Right lobe of liver (tissue), 6 donors: ENCODE measurements at places on chromosomes 13 and 19. TPM values are rescaled to one million over a fixed set of nuclear protein-coding genes. Genes with fewer than 3 reads are reported as not detected.

The SYNE4 gene
- total RNA-seq: 6.7 TPM

GRCh38 chr13:30313311-30313710, 6.0 kb upstream of the KATNAL1 start:
- H3K4me1 ChIP-seq: no peaks in the 10 kb centered on the region
- H3K27me3 ChIP-seq: no peaks in the 10 kb centered on the region
- no peaks in the 10 kb centered on the region for H3K36me3 ChIP-seq
- H3K4me3 ChIP-seq: no peak overlapping the region

DNA sequence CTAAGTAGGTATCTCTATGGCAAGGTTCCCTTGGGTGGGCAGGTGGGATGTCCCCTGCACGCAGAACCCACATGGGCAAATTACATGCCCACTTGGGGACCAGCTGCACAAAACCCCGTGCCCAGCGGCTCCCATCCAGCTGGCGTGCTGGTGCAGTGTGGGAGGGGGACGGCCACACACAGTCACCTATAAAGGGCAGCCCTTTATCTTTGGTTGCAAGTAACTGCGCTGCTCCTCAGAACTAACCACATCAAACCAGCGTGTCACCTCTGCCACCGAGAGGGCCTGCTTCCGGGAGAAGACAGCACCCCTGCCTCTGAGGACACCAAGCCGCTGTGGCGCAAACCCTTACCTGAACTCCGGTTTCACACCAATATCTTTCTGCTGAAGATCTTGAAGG, 32.2 kb downstream of the ANKRD27 start:
- no peaks in the 10 kb centered on the region for H3K4me1 ChIP-seq
- H3K36me3 ChIP-seq: peaks cover 21% of the 10 kb centered on the region
- no peaks in the 10 kb centered on the region for H3K27me3 ChIP-seq
- DNase-seq: no peak
- no peak overlapping the region for H3K4me3 ChIP-seq

DNA sequence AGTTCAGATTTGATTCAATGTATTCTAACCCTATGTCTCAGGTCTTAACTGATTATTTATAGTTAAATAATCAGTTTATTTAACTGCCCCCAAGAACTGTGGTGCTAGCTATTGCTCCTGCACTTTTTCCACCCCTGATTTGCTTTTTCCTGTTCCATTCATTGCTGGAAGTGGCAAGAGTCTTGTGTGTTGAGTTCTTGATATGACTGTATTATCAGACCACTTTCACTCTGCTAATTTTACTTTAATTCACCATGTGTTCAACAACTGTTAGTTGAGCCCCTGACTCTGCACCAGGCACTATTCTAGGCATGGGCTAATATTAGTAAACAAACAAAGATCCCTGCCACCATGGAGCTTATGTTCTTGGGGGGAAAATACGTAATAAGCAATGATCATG, 39.9 kb downstream of the WDFY2 start:
- no peaks in the 10 kb centered on the region for H3K36me3 ChIP-seq
- H3K27me3 ChIP-seq: no peaks in the 10 kb centered on the region
- no peak overlapping the region for H3K4me3 ChIP-seq
- no peak for DNase-seq
- H3K4me1 ChIP-seq: no peaks in the 10 kb centered on the region

The AMER2 gene
- total RNA-seq: not detected

- no peak overlapping the region for H3K4me3 ChIP-seq
- no peaks in the 10 kb centered on the region for H3K27me3 ChIP-seq
- peaks cover 39% of the 10 kb centered on the region for H3K36me3 ChIP-seq
- H3K27ac ChIP-seq: no peak overlapping the region
- no peak for DNase-seq
Observed at GRCh38 chr19:56372281-56372680, 21.1 kb downstream of the ZNF582 start.

The SEMA6B gene
- 1.0 TPM for total RNA-seq

DNA sequence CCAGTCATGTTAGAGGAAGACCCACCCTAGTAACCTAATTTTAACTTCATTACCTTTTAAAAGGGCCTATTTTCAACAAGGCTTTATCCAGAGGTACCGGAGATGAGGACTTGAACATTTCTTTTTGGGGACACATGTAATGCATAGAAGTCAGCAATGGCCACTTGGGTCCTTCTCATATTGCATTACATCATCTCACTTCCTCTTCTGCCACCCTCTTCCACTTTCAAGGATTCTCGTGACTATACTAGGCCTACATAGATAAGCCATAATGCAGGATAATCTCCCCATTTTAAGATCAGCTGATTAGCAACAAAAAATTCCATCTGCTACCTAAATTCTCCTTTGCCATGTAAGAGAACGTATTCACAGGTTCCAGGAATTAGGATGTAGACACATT, 557.2 kb downstream of the KCTD12 start:
- H3K27ac ChIP-seq: no peak overlapping the region
- no peak overlapping the region for H3K4me3 ChIP-seq
- no peaks in the 10 kb centered on the region for H3K36me3 ChIP-seq
- H3K27me3 ChIP-seq: no peaks in the 10 kb centered on the region
- DNase-seq: no peak

DNA sequence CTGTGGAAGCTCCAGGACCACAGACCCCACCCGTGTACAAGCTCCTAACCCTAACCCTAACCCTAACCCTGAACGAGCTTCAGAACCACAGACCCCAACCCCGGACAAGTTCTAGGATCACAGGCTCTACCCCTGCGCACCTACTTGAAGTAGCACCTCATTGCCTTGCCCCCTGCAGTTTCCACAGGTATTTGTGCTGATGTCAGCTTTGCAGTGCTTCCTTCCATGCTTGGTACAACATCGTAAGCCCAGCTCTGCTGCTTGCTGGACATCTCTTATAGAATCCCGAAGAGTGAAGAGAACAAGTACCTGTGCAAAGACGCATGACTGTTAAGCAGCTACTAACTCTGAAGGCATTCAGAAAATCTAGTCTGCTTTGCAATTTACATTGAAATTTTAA, 20.7 kb upstream of the CDC16 start:
- DNase-seq: no peak
- H3K4me3 ChIP-seq: no peak overlapping the region
- no peaks in the 10 kb centered on the region for H3K36me3 ChIP-seq
- no peaks in the 10 kb centered on the region for H3K27me3 ChIP-seq
- H3K27ac ChIP-seq: no peak overlapping the region

DNA sequence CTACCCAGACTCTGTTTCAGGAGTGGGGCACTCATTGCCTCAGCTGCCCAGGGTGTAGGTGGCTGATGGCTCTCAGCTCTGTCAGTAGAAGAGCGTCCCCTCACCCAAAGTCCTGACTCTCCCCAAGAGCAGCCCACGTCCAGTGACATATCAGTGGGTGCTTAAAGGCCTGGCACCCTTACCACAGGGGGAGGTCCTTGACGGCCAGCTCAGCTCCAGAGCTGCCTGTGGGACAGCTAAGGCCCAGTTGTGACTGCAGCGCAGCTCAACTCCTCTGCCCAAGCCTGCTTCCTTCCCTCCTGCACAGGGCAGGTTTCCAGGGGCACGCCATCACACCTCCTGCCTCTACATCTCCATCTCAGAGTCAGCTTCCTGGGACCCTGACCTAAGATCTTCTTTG, 32.4 kb downstream of the GRIK5 start:
- H3K4me1 ChIP-seq: no peaks in the 10 kb centered on the region
- DNase-seq: no peak
- H3K27me3 ChIP-seq: no peaks in the 10 kb centered on the region
- no peaks in the 10 kb centered on the region for H3K36me3 ChIP-seq

The TRMT1 gene
- 20.3 TPM for total RNA-seq

GRCh38 chr13:48185018-48185417, 48.0 kb upstream of the ITM2B start:
- H3K27me3 ChIP-seq: no peaks in the 10 kb centered on the region
- H3K4me1 ChIP-seq: no peaks in the 10 kb centered on the region
- no peak overlapping the region for H3K27ac ChIP-seq
- DNase-seq: no peak
- H3K4me3 ChIP-seq: no peak overlapping the region
- H3K36me3 ChIP-seq: no peaks in the 10 kb centered on the region

The GPC6 gene
- 18.6 TPM for total RNA-seq

- H3K36me3 ChIP-seq: peaks cover 7% of the 10 kb centered on the region
- no peaks in the 10 kb centered on the region for H3K4me1 ChIP-seq
- H3K27ac ChIP-seq: no peak overlapping the region
- DNase-seq: no peak
- H3K27me3 ChIP-seq: no peaks in the 10 kb centered on the region
- no peak overlapping the region for H3K4me3 ChIP-seq
Observed at GRCh38 chr19:4326837-4327251, 11.8 kb downstream of the STAP2 start.

DNA sequence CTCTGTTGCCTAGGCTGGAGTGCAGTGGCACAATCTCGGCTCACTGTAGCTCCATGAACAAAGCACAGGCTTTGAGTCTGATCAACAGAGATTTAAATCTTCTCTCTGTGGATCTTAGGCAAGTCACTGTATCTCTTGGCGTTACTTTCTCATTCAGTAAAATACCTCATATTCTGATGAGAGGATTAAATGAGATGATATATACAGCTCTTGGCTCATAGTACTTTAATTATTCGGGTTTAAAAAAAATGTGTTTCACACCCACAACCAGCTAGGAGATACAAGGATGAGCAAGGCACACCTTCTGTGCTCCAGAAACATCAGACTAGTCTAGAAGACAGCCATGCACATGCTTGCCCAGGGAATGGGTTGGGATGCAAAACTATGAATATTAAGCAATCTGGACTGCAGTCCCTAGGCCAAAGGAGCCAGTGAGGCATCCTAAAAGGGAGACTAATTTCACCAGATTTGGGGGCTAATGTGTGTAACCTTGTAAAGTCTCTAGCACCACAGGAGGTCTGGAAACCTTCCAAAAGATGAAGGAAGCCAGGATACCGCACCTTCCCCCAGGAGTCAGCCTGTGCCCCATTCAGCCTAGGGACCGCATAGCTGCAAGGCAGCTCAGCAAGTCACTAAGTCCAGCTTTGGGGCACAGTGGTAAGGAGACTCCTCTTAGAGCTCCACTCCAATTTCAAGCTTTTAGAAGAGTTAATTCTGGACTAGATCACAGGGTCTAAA, 2.5 kb downstream of the VPS36 start:
- no peak overlapping the region for H3K4me3 ChIP-seq
- H3K27ac ChIP-seq: no peak overlapping the region
- no peaks in the 10 kb centered on the region for H3K27me3 ChIP-seq
- no peak for DNase-seq
